Hematopoietic multipotent progenitor cell (in vitro differentiated cells): ENCODE measurements at places on chromosomes 2 and 18. TPM values are rescaled to one million over a fixed set of nuclear protein-coding genes. Genes with fewer than 3 reads are reported as not detected.
A peak's percentile ranks its signal among the peaks of the same experiment; 100 is the strongest.

TOGARAM2 gene
- 3.5 TPM for total RNA-seq

UBXN4 gene
- total RNA-seq, result 35.8 TPM

CDH19 gene
- total RNA-seq, result not detected

ALPI gene
- not detected for total RNA-seq

GREB1L gene
- not detected for total RNA-seq

CRYGD gene
- total RNA-seq, result 5.7 TPM

ANTXR1 gene
- total RNA-seq, result under 0.01 TPM

SMPD4 gene
- total RNA-seq, result 31.0 TPM

- DNase-seq, result no peak
These were observed 8.2 kb upstream of the TMEM18 start for GRCh38 chr2:685421-685820.

DNA sequence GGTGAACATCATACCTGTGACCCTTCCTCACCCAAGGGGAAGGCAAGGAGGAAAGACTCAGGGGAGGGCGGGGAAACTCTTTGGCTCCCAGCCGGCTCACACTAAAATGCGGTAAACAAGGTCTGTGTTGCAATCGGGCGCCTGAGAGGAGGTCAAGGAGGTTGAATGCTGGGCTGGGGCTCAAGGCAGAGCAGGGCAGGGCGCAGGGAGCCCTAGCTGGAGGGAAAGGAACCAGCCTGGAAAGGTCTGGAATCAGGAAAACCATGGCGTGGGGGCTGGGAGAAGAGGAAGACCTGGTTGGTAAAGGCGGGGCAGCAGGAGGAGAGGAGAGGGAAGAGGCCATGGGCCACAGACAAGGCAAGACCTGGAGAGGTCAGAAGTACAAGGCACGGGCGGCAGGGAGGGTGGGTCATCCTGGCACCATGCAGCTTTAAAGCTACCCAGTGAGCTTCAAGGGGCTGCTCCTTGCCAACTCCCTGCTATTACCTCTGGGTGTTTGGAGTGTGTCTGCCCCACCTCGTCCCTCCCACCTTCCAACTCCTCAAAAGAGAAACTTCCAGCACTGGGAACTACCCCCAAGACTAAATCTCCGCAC, 4.8 kb upstream of the TMEM37 start:
- no peak for DNase-seq

DNA sequence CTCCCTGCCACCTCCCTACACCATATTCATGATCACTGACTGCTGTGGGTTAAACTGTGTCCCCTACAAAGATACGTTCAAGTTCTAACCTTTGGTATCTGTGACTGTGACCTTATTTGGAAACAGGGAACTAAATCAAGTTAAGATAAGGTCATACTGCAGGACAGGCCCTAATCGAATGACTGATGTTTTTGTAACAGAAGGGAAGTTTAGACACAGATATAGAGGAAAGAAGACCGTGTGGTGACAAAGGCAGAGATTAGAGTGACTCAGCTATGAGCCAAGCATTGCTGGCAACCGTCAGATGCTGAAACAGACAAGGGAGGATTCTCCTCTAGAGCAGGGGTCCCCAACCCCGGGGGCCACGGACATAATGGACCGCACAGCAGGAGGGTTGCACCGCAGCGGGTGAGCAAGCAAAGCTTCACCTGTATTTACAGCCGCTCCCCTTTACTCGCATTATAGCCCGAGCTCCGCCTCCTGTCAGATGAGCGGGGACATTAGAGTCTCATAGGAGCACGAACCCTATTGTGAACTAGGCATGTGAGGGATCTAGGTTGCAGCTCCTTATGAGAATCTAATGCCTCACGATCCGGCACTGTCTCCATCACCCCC, 28.9 kb upstream of the RNF152 start:
- DNase-seq, result peak; percentile 21

GRCh38 chr2:65939687-65940086, 495.2 kb upstream of the MEIS1 start:
- no peak for DNase-seq

GRCh38 chr18:6333981-6334380, 80.7 kb downstream of the L3MBTL4 start:
- DNase-seq, result no peak

DNA sequence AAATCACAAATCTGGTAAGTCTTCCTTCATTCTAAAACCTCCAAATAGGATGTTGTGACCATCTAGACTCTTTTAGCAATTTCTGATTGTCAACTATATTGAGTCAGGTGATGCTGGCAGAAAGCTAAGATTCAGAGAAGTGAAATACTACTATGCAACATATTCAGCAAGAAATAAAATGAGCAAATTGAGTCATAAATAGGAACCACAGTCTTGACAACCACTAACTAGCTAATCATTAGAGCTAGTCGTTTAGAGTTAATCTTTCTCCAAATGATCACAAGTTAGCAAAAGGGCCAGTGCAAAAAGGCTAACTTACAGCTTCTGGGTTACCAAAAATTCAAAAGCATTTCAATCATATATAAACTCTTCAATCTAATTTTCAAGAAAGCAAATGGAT, 54.5 kb downstream of the ROCK1 start:
- DNase-seq, result no peak

GRCh38 chr2:238141541-238142318, 3.3 kb downstream of the KLHL30 start:
- no peak for DNase-seq

DNA sequence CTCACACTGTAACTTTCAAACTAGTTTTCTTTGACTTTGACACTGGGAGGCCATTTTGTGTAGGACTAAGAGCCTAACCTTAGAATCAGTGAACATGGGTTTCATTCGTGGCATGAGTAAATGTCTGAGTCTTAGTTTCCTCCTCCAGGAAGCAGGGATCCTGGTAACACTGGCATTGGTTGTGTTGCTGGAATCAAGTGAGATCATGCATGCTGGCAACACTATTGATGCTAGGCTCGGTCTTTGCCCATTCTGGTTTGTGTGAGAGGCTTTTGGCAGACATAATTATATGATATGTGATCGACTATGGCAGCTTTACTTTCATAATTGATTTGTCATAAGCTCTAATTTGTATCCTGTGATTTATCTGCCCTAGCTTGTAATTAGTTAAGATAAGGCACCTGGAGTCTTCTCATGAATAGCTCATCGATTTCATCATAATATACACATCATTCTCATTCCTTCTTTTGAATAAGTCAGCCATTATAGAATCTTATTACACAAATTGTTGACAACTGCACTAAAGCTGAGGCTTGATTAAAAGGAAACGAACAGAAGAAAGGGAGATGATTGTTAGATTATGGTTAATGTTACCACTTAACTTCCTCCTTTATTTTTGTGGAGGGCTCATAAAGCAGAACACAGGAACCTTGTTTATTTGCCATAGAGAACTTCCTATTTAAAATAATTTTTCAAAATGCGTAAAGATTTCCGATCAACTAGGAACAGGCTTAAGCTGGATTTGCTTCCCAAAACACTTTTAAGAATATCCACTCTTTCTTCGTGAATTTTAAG, 12.6 kb downstream of the PPP1R1C start:
- peak; percentile 70 for DNase-seq

DNA sequence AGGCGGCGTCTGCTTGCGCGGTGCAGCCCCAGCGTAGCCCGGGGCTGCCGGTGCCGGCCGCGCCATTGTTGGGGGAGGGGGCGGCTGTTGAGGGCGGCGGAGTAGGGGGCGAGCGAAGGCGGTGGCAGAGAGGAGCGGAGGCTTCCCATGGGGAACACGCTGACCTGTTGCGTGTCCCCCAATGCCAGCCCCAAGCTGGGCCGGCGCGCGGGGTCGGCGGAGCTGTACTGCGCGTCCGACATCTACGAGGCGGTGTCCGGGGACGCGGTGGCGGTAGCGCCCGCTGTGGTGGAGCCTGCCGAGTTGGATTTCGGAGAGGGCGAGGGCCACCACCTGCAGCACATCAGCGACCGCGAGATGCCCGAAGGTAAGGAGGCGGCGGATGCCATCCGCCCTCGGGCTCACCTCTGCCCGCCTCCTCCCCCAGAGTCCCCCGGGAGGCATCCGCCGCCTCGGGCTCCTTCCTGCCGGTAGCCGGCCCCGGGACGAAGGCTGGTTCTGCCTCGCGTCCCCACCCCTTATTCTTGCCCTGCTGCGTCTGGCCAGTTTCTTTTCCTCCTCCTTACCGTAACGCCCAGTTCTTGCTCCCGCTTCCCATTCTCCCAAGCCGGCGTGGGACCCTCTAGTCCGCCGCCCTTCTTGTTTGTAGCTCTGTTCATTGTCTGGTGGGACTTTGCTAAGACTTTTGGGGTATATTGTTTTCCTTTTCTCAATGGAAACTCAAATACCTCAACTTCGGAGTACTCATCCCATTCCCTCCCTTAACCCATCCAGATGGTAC, 500 bp downstream of the CCNYL1 start:
- DNase-seq, result no peak

DNA sequence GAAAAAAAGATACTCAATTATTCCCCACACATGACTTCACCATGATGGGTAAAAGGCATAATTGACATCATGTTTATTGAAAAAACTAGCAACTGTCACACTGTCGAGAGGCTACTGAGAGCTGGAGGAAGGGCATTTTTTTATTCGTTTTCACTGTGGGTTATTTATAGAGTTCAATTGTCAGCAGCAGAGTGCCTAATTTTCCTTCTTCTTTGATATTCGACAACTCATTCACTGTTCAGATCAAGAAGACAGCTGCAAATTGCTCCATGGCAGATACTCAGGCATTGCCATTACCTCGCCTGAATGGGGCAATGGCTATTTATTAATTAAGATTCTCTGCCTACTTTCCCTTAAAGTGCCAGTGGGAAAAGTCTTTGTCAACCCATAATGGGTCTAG, 197.5 kb upstream of the NRP2 start:
- DNase-seq, result no peak

GRCh38 chr2:200873560-200873959, 9.1 kb upstream of the CLK1 start:
- DNase-seq, result no peak

- DNase-seq, result no peak
These were observed 68.3 kb downstream of the RIF1 start for GRCh38 chr2:151478011-151478410.

- no peak for DNase-seq
These were observed 28.5 kb upstream of the AQP4 start for GRCh38 chr18:26893996-26894395.

GRCh38 chr18:10074110-10074509, 160.3 kb downstream of the VAPA start:
- DNase-seq, result no peak

DNA sequence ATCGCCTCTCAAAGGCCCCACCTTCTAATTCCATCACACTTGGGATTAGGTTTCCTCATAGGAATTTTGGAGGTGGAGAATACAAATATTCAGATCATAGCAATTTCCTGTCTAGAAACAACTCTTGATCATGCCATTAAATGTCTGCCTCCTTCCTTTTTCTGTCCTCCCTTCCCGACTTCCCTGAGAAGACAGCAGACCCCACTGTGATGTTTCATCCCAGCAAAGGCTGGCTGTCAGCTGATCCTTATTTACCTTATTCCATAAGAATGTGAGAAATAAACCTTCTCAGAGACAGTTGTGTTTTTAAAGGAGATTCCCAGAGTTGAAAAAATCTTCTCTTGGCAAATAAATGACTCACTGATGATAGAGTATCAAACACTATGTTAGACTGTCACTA, 133.9 kb downstream of the TDRD15 start:
- no peak for DNase-seq

DNA sequence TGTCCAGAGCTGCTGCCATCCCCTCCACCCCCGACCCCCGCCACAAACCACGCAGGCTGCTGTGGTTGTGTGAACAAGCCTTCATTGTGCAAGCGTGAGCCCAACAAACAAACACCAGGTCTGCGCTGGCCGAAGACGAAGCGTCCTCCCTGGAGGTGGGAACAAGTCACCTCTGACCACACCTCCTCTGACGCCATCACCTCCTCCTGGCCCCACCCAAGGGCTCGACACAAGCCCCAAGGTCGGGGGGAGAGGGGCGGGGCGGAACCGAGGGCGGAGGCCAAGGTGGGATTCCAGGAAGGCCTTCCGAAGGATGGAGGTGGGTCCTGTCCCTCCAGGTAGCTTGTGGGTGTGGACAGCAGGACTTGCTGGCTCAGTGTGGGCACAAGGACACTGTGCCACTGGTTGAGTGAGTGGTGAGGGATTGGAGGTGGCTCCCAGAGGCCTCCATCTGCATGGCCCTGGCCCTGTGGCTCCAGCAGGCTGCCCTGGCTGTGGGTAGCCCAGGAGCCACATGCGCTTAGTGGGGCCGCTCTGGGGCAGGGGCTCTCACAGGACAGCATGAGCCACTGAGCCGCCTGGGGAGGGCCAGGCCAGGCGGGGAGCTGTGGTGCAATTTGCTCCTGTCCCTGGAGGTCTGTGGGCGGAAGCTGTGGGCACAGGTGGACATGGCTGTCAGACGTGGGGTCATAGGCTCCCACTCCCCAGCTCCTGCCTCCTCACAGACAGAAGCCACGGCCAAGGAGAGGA, 7.4 kb upstream of the GPR17 start:
- no peak for DNase-seq

DNA sequence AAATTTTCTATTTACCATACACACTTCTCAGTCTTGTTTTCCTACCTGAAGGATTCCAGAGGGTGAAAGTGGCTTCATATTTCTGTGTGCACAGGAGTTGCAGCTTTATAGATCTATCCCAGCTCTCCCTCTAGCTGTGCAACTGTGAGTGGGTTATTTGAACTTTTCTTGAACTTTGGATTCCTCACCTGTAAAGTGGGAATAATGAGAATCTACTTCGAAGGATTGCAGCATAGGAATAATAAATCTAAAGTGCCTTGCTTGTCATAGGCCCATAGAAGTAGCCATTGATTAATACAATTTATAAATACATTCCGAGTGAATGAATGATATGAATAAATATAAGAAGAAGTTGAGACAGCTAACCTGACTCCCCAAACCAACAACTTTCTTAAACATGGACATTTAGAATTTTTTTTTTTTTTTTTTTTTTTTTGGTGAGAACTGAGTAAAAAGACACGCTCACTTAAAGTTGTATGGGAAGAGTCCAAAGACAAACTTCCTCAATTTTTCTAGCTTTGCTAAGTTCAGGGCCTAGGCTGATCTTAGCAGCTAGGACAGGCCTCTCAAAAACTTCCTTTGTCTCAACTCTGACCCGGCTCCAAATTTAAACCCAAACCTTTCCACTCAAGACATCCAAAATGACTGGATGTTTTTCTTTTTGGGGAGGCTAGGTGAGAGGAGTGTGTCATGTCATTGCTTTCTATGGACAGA, 203.3 kb upstream of the FBXO11 start:
- DNase-seq, result no peak

DNA sequence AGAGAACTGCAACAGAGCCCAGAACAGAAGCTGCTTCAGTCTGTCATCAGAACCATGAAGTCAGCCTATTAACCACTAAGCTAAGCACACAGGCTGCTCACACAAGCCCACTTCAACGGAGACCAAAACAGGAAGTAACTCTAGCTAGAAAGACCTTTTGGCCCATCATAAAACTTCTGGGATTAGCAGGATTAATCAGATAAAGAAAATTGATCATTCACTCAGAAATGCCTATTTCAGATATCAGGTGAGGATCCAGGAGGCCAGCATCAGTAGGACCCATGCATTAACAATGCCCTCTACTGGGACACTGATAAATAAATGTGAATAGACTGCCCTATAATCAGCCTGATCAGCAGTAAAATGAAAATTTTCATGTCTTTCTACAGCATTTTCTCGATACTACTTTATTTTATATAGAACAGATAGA, 101.4 kb downstream of the WDPCP start:
- DNase-seq, result peak; percentile 35

GRCh38 chr2:212037062-212037461, 501.5 kb downstream of the ERBB4 start:
- no peak for DNase-seq

GRCh38 chr18:68727506-68727905, 12.6 kb upstream of the TMX3 start:
- no peak for DNase-seq

- no peak for DNase-seq
These were observed 190.4 kb downstream of the SPP2 start for GRCh38 chr2:234240917-234241316.
